KBM-7 (cell line): ENCODE measurements at places on chromosomes 2 and 18.

DNA sequence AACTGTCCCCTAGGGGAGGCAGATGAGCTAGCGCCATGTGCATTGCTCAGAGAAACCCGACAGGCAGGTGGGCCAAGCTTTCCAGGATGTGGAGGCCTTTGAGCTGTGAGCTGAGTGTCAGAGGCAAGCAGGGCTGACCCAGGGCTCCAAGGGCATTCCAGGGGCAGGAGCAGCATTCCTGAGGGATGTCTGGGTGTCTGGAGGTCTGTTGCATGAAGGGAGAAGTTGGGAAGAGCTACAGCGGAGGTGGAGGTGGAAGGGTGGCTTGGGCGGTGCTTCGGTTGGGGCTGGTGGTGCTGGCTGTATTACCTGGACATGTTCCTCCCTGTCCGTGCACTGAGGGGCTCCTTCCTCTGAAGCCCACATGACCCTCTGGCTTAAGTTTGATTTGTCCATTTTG lies 102.8 kb downstream of the RNF144A start:
- DNase-seq, result no peak

DNA sequence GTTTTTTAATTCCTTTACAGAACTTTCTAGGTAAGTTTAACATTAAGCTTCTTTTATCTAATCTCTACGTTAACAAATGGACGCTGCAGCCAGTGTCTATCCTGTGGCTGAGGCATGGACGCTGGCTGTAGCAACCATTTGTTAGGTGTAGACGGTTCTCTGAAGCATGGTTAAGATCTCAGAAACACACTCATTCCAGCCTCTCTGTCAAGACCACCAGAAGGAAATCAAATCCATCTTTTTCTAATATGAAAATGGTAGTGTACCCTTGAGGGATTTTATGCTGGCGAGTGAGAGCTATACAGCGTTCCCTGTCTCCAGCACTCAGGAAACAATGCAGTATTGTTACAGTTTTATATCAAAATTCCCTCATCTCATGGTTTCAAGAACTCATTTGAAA lies 78.0 kb downstream of the DTNB start:
- DNase-seq, result no peak

GRCh38 chr18:23626451-23627279 lies 36.0 kb downstream of the ANKRD29 start:
- peak; percentile 16 for DNase-seq

GRCh38 chr2:46850742-46851141 lies 64.9 kb downstream of the MCFD2 start:
- DNase-seq, result no peak

GRCh38 chr2:60096556-60096955 lies 456.9 kb downstream of the BCL11A start:
- DNase-seq, result no peak

DNA sequence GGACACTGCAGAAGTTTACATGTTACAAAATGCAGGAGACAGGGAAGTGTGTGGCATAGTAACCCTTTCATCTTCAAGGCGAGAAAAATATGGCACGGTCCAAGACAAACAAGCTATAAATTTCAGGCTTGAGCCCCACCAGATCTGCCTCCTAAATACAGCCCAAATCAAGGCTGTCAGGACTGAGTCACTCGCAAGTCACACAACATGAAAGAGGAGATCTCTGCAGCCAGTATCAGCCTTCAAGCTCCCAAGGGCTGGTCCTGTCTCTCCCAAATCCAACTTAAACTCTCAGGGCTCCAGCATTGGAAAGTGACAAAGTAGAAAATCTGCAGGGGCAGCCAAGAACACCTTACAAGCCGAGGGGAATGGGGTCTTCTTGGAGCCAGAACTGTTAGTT lies 106.3 kb upstream of the GATA6 start:
- DNase-seq, result no peak

DNA sequence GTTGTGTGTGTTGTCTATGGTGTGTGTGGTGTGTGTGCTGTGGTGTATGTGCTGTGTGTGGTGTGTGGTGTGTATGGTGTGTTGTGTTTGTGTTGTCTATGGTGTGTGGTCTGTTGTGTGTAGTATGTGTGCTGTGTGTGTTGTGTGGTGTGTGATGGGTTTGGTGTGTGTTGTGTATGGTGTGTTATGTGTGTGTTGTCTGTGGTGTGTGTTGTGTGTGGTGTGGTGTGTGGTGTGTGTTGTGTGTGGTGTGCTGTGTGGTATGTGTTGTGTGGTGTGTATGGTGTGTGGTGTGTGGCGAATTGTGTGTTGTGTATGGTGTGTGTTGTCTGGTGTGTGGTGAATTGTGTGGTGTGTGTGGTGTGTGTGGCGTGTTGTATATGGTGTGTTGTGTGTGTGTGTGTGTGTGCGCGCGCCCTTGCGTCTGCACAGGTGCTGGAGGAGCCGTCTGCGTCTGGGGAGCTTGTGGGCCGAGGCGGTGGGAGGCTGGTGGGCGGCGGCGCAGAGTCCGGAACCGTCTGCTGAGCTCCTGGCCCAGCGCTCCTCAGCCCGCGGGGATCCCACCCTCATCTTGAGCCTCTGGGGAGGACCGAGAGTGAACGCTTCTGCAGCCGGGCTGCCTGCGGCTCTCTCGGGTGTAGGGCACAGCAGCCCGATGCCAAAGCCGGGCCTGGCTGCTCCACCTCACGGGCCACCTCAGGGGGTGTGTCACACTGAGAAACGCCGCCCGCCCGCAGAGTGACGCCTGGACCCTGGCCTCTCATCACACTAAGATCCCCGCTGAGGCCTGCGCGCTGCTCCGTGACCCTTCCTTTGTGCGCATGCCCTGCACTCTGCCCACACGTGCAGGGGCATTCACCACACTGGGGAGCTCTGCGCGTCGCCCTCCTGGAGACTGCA lies 8.8 kb upstream of the ADI1 start:
- DNase-seq, result no peak

GRCh38 chr2:17804358-17804757 lies 11.9 kb upstream of the MSGN1 start:
- DNase-seq, result peak; percentile 55

- peak; percentile 75 for DNase-seq
Measured at GRCh38 chr2:219495531-219496122, 3.1 kb upstream of the GMPPA start.

- no peak for DNase-seq
Measured at GRCh38 chr2:116874021-116874420, 940.5 kb upstream of the DDX18 start.

GRCh38 chr18:8499810-8500675 lies 109.2 kb upstream of the RAB12 start:
- no peak for DNase-seq

GRCh38 chr2:157806426-157807077 lies 69.6 kb downstream of the ACVR1 start:
- DNase-seq, result no peak

GRCh38 chr2:64711252-64711800 lies 57.6 kb upstream of the SERTAD2 start:
- DNase-seq, result peak; percentile 40

GRCh38 chr18:50240080-50240563 lies 26.2 kb downstream of the CFAP53 start:
- DNase-seq, result no peak

DNA sequence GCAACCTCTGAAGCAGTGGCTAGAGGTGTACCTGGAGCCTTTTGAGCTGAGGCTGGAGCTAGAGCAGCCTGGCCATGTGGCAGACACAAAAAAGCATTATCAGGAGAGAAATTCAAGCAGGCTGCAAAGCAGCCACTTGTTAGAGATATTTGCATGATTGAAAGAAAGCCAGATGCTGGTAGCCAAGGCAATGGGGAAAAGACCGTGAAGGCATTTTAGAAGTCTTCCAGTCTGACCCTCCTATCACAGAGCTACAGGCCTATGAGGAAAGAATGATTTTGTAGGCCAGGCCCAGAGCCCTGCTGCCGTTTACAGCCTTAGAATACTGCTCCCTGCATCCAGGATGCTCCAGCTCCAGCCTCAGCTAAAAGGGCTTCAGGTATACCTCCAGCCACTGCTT lies 41.4 kb upstream of the TNP1 start:
- no peak for DNase-seq

- DNase-seq, result no peak
Measured at GRCh38 chr2:205698286-205699268, 16.3 kb downstream of the NRP2 start.

DNA sequence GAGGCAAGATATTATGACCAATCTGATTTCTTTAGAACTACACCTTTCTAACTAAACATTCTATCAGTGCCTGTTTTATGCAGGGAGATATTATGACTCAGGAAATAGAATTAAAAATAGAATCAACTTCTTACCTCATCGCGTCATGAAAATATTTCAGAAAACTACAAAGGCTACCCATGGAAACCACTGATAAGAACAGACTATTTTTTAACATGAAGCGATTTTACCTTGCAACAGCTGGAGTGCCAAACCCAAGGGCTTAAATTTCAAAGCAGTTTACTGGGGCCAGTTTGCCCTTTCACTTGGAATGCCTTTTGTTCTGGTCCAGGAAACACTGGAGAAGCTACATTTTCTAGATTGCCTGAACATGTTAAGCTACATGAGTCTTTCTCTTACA lies 304.8 kb upstream of the CCDC68 start:
- DNase-seq, result no peak

DNA sequence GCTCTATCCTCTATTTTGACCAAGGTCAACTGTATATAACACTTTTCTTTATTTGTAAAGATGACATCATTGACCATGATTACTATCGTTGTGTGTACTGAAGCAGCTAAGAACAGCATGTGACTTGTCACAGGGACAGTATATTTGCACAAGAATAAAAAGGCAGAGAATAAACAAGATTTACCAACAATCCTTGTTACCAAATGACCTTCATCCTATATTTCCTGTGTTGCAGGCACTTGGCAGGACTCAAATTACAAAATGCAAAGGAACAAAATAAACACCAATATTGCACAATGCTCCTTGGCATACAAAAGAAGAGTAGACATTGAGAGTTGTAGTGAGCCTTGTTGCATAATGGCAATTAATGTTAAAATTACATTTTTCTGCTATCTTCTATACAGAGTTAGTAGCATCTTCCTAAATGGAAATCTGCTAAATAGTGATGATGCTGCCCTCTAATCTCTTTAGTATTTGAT lies 61.8 kb downstream of the RFTN2 start:
- DNase-seq, result no peak

DNA sequence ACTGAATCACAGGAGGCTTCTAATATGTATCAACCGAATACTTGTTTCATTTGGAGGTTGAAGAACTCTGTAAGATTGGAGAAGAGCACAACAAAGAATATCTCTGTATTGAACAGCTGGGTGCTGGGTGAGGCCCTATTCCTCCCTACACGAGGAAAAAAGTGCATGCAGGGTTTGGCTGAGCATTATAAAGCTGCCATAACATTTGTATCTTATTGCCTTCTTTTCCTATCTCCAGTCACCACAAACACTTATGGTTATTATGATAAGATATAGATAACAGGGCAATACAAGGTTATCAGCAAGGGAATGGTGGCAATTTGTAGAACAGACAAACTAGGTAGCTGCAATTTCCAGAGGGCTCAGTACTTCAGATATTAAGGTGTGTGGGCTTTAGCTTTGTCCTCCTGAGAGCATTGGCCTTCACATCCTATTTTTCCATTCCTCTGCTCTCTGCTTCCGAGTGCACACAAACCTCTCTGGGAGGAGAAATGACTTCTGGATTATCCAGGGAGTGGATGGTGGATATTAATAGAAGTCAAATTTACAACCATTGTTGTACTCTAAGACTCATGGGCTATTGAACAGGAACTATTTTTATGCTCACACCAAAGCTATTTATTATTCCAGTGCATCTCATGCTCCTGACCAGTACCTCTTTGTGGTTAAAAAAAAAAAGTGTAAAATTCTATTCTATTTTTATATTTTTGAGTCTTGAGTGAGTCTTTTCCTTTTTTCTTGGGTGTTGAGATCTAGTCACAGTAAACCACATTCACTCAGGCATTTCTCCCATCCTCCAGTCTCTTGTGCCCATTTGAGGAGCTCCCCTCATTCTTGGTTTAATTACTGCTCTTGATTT lies 248.4 kb downstream of the ETAA1 start:
- DNase-seq, result no peak

- no peak for DNase-seq
Measured at GRCh38 chr18:12041561-12041960, 52.1 kb upstream of the ANKRD62 start.

- peak; percentile 30 for DNase-seq
Measured at GRCh38 chr2:96816836-96817702, 1.0 kb downstream of the CNNM3 start.
